ENCODE measurements at places on chromosomes 13 and 19.

DNA sequence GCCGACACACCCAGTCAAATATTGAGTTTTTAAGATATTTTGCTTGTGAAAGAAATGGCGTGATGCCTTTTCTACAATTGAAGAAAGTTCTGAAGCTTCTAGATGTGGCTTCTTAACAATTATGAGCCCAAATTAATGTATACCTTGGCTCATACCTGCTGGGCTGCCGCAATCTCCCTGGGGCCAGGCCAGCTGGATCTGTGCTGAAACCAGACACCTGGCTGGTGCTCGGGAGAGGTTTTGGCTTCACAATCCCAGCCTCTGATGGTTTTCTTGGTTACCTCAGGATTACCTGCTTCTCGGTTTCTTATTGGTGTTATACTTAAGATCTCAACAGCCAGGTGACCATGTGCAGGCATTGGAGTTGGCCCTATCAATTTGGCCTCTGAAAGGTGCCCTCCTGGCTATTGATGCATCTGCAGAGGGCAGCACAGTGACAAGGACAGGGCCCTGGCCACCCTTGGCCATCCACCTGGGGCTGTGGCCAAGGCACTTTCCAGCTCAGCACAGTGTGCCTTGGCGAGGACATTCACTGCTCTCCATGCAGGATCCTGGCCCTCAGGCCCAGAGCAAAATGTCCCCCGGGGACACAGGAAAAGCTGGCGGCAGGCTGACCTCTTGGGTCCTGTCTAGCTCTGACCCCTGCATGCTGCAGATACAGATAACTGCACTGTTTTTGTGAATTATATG is 305.0 kb downstream of the ZNF536 start:
- DNase-seq, result no peak

GRCh38 chr13:113275387-113275786 is 21.7 kb upstream of the LAMP1 start:
- DNase-seq, result no peak

- DNase-seq, result no peak
Observed at GRCh38 chr19:28556371-28556770, 656.6 kb downstream of the UQCRFS1 start.

GRCh38 chr13:20798027-20798426 is 24.3 kb upstream of the EEF1AKMT1 start:
- no peak for DNase-seq

GRCh38 chr13:36436811-36437210 is 4.5 kb downstream of the CCNA1 start:
- DNase-seq, result no peak

DNA sequence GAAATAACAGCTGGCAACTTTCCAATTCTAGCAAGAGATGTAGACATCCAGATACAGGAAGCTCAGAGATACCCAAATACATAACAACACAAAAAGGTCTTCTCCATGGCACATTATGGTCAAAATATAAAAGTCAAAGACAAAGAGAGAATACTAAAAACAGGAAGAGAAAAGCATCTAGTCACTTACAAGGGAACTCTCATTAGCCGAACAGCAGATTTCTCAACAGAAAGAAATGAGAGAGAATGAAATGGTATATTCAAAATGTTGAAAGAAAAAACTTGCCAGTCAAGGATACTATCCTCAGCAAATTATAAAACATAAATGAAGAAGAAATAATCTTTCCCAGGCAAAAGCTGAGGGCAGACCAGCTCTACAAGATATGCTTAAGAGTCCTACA is 12.4 kb downstream of the ZNF780A start:
- DNase-seq, result no peak

DNA sequence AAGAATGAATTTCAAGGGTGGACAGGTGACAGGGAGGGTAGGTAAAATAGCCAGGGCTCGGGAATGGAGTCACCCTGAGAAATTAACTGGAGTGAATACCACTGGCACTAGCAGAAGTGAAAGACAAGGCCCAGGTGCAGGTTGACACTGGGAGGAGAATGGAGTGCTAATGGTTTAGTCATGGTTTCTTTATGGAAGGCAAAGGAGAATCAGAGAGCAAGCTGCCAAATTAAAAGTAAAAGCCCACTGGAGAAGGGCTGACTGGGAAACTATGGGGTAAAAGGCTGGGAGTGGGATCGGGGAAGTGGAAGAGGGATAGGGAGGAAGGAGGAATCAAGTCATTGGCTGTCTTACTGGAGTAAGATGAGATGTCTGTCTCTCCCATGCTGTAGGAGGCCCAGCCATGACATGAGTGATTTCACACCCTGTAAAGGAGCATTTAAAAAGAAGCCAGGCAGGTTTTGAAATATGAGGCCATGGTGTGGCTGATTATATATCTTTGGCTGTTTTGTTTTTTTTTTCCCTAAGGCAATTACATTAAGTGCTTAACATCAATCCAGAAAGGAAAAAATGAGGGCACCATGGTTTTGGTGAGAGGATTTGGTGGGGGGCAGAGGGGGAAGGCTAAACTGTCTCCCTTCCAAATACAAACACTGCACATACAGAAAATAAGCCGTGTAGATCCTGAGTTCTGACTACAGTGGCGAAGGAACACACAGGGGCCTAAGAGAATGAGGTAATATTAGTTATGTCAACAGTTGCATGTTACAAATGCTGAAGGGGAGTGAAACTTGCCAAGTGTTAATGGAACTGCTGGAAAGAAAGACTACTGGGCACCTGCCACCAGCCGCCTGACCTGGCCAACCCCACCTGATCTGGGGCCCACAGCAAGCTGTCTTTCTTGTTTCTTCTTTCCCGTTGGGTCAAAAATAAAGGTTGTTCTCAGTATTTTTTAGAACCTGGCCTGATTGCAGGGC is 183.5 kb upstream of the TSC22D1 start:
- DNase-seq, result no peak

GRCh38 chr19:17347361-17347760 is 10.0 kb downstream of the GTPBP3 start:
- DNase-seq, result no peak

GRCh38 chr13:85651440-85651839 is 147.8 kb downstream of the SLITRK6 start:
- DNase-seq, result no peak

DNA sequence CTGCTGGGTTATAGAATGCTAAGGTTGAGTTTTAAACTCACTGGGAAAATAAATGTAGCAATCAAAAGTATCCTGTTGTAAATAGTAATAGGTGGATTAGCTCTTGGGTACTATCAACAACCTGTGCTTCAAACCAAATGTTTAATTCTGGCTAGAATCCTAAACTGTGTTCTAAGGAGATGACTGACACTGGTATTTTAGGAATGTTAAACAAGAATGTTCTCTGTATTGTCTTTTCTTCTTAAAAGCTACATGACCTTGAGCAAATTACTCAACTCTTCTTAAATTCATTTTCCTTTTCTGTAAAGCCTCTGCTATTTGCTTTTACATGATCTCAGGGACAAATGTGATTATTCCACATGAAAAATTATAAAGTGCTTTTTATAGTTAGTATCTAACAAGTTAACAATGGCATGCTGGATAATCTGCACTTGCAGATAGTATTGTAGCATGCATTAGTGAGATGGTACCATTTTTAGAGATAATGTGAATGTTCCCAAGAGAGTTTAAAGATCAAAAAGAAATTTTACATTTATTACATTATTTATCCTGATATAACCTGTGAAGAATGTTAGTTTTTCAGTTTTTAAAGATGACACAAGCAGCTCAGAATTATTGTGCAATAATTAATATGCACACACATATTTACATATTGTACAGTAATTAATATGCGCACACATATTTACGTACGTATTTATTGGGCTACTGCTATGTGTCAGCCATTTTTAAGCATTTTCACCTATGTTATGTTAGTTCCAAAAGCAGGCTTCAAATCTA is 13.6 kb upstream of the EPSTI1 start:
- DNase-seq, result no peak

GRCh38 chr13:36355632-36356031 is 9.4 kb upstream of the SPART start:
- DNase-seq, result no peak

DNA sequence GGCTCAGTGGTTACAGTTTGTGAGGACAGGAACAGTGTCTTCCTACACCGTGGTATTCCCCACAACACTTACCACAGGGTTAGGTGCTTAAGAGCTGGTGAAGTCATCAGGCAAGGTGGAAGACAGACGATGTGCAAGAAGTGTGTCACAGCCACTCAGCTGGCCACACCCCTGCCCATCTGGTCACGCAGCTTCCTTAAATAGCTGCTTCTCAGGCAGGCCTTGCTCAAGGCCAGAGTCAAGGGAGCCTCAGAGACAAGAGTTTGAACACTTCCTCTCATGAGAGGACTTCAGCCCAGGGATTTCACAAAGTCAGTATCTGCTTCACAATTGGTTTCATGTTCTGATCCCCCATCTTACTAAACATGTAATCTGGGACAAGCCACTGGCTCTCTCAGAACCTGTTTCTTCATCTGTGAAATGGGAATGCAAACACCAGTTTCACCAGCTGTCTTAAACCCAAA is 80.3 kb upstream of the FRY start:
- no peak for DNase-seq

GRCh38 chr19:48591021-48591420 is 15.5 kb upstream of the SPACA4 start:
- no peak for DNase-seq

DNA sequence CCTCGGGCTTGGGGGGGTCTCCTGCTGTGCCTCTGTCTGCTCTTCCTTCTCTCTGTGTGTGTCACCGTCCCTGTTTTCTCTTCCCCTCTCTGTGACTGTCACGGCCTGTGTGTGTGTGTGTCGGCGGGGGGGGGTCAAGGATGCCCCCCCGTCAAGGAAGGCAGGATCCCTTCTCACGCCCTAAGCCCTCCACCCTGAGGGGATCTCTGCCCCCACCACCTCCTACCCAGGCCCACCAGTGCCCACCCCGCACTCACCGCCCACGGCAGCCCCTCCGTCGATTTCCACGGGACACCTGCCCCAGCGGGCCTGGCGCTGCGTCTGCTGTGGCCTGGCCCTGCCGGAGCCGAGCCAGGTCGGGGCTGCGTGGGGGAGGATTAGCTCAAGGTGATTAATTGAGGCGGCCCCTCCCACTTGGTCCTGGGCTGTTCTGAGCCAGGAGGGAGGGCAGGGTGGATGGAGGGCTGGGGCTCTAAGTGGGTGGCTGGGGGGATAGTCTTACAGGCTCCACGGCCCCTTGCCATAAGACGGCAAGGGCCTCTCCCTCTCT is at the start of gene RAX2:
RAX2 (minus strand) TSS at position 323 of the 550 bp plus-strand sequence. CDS start 486 bp downstream, outside the sequence.
- no peak for DNase-seq

- no peak for DNase-seq
Observed at GRCh38 chr13:109361562-109362289, 424.7 kb downstream of the IRS2 start.

Measured in activated T-helper 9 cell treated with anti-CD3 and anti-CD28 coated beads, Interleukin-2, amount 50 U/mL, for 16 hours (primary cell).